ENCODE measurements at places on chromosomes 7 and 10.

DNA sequence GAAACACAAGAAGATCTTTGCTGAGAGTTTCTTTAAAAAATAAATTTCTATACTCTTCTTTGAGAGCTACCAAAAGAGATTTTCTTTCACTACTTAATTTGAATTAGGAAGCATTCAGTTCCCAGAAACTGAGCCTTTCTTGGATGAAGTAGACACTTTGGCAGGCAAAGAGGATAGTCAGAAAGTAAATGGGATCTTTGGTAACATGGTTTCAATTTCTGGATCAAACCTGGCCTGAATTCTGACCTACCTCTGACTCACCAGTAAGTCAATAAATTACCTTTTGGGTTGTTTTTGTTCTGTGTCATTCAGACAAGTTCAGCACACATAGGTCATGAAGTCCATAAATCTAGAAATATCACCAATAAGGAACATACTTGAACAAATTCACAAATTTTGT lies 26.8 kb upstream of the CABCOCO1 start:
- DNase-seq: no peak

GRCh38 chr7:22452142-22452959 lies 47.6 kb downstream of the STEAP1B start:
- peak; percentile 35 for DNase-seq

DNA sequence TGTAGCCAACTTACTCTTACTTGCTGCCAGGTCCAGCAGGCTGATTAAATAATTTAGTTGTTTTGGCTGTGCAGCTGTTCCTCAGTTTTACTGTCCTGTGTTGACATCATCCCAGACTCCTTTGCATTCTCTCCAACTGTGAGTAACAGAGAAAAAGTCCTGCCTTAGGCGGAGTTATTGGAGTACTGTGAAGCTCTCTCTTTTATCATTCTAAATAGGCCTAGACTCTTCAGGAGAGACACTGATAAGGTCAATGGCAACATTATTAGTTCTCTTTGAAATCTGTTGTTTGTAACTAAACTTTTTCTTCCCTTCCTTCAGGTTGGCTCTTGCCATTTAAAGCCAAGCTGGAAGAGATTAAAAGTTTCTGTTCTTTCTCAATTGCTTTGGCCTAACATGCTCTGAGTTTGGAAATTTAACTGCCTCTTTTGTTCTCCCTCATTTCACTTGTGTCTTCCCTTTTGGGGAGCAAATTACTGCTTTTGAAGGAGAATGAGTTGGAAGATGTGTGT lies 215.7 kb upstream of the CSTF2T start:
- DNase-seq: no peak

DNA sequence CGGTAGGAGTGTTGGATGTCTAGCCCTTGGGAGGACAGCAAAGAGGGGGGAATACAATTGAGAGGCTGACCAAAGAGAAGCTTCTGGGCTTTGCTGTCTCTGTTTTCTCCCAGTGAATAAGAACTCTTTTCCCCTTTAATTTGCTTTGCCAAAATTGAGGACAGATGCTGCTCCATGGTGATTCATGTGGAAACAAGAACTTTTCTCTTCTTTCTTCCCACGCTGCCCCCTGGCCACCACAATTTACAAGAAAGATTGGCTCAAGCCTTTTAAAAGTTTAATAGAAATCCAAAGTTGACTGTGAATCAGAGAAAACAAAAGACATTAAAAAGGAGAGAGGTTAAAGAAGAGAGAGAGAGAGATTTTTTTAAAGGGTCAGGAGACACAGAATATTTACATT lies 49.0 kb downstream of the PRR15 start:
- DNase-seq: no peak

GRCh38 chr10:104449391-104449790 lies 95.8 kb downstream of the CFAP58 start:
- DNase-seq: no peak

DNA sequence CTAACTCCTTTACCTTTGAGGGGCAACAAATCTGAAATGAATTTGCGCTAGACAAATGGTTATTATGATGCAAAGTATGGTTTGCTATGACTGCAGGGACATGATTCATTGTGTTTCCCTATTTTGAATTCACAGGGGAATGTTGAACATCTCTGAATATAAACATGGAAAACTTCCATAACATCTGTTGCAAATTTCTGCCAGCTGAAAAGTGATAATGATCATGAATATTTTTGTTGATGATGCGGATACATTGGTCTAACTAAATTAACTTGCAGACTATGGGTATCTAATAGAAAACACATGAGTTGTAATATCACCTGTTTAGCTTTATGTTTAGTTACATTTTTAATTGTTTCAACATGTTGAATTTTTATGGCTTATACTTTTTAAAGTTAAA lies 1325.5 kb downstream of the REEP3 start:
- DNase-seq: no peak

- no peak for DNase-seq
These were observed 19.9 kb upstream of the FMC1 start for GRCh38 chr7:139321071-139321745.

DNA sequence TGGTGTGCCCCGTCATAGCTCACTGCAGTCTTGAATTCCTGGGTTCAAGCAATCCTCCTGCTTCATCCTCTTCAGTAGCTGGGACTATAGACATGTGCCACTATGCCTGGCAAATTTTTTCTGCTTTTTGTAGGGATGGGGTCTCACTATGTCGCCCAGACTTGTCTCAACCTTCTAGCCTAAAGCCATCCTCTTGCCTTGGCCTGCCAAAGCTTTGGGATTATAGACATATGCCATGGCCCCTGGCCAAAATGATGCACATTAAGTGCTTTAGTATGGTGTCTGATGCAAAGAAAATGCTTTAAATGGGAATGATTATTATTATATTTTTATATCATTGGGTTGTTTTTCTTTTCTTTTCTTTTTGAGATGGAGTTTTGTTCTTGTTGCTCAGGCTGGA lies 33.2 kb upstream of the VCL start:
- no peak for DNase-seq

DNA sequence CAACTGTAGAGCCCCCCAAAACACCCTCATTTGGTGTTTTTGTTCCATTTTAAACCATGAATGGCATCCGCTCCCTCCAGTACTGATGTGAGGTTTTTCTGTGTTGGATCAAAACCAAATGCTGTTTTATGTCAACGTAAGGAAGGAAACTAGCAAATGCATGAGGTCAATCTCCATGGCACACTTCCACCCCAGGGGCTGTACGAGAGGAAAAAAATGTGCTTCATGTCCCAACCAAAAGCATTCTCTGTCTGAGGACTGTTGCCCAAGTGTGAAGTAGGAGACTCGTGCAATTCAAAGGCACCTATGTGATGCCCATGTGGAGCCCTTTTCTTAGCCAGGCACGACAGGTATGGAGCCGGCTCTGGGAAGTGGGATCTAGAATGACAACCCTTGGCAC lies 180.3 kb upstream of the MKI67 start:
- DNase-seq: no peak

- no peak for DNase-seq
These were observed 63.9 kb upstream of the SORCS3 start for GRCh38 chr10:104577163-104577562.

DNA sequence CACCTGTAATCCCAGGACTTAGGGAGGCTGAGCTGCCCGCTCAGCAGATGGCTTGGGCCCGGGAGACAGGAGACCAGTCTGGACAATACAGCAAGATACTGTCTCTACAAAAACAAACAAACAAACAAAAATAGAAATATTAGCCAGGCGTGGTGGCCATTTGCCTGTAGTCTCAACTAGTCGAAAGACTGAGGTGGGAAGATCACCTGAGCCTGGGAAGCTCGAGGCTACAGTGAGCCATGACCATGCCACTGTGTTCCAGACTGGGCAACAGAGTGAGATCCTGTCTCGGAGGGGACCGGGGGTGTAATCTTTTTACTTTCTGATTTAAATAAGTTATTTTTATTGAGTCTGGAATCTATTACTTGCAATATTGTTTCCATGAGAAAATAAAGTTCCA lies 274.6 kb downstream of the PARD3 start:
- no peak for DNase-seq

DNA sequence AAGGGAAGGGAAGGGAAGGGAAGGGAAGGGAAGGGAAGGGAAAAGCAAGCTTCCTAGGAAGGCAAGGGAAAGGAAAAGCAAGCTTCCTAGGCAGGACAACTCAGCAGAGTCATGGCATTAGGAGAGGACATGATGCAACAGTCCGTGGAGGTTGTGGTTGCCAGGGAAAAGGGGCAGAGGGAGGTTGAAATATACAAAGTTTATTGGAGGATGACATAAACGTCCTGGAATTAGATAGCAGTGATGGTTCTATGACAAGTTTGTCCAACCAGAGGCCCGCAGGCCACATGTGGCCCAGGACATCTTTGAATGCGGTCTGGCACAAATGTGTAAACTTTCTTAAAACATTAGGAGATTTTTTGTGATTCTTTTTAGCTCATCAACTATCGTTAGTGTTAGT lies 59.8 kb upstream of the OPN4 start:
- no peak for DNase-seq
